ENCODE measurements at places on chromosomes 2 and 18. TPM values are rescaled to one million over a fixed set of nuclear protein-coding genes. Genes with fewer than 3 reads are reported as not detected.

DNA sequence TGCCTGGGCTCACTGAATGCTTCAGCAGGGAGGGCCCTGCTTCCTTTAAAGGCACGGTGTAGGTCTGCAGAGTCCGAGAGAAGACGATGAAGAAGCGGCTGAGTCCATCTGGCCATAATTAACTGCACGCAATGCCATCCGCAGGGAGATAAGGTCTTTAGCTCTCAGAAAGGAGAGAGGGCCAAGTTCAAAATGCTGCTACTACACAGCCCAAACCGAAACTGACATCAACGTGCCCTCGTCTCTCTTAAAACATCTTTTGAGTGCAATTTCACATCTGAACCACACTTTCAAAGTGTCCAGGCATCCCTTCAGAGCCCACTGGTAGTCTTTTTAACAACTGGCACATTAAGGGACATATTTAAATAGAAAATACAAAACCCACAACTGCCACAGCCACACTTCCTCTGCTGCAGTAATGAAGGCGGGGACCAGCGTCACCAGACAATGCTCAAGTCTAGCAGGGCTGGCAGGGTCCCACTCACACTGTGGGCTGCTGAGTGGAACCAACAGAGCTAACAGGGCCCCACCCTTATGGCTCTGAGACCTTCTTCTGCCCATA lies 35.8 kb downstream of the ST3GAL5 start:
- H3K36me3 ChIP-seq: no peaks in the 10 kb centered on the region
- no peak overlapping the region for H3K27ac ChIP-seq

- H3K27me3 ChIP-seq: no peaks in the 10 kb centered on the region
- no peaks in the 10 kb centered on the region for H3K4me1 ChIP-seq
- no peaks in the 10 kb centered on the region for H3K36me3 ChIP-seq
Measured at GRCh38 chr2:230927711-230928341, 2.8 kb upstream of the GPR55 start.

- no peaks in the 10 kb centered on the region for H3K36me3 ChIP-seq
- H3K4me1 ChIP-seq: no peaks in the 10 kb centered on the region
- H3K27me3 ChIP-seq: no peaks in the 10 kb centered on the region
- no peak overlapping the region for H3K4me3 ChIP-seq
- no peak overlapping the region for H3K27ac ChIP-seq
Measured at GRCh38 chr2:119943058-119943457, 69.8 kb upstream of the EPB41L5 start.

DNA sequence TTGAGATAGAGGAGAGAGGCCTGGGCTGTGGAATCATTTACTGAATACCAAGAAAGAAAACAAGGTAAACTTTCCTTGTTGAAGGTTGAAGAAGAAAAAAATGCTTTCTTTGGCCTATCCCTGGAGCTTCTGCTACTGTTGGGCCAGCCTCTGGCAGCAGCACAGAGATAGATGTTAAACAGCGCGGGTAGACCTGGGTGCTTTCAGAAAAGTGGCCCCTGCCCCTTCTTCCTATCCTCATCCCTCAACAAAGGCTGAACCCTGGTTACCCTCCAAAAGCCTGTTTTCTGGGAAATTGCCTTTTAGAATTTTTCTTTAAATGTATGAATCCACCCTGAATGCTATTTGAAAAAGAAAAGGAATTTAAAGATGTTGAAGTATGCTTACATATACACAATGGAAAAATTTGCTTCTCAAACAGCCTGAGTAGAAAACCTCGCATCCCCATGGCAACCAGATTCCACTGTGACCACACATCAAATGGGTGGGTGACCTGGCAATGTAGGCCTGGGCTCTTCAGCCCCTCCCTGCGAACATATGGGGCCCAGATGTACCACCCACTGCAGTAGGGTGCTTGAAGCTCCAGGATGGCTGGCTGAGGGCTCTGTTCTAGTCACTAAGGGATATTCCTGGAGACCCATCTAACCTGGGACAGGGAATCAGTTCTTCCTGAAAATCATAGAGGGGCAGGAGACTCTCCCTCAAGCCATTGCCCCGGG lies 23.4 kb upstream of the CHRNA1 start:
- no peak for DNase-seq
- no peak overlapping the region for H3K4me3 ChIP-seq
- peaks cover 14% of the 10 kb centered on the region for H3K4me1 ChIP-seq
- no peaks in the 10 kb centered on the region for H3K36me3 ChIP-seq
- no peaks in the 10 kb centered on the region for H3K27me3 ChIP-seq
- H3K27ac ChIP-seq: no peak overlapping the region

DNA sequence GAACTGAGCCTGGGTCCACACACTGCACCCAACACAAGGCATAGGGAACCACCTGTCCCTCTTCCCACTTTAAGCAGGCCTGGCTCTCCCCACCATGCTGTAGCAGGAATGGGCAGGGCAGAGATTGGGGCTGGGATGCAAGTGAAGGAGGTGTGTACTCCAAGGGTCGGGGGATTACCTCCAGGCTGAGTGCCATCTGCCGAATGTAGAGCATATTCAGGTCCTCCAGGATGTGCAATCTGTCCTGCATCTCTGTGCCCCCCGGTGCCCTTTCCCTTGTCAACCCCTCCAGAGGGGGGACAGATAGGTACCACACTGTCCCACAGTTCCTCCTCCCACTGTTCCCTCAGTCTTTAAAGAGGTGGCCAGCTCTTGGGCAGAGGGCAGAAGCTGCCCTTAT lies 2.4 kb downstream of the RTKN start:
- peak overlapping the region; percentile 69 for H3K4me3 ChIP-seq
- peak overlapping the region; percentile 99 for H3K27ac ChIP-seq
- no peaks in the 10 kb centered on the region for H3K36me3 ChIP-seq
- H3K27me3 ChIP-seq: no peaks in the 10 kb centered on the region
- no peak for DNase-seq

GRCh38 chr2:105882920-105883435 lies 138.3 kb downstream of the NCK2 start:
- no peak overlapping the region for H3K27ac ChIP-seq
- no peaks in the 10 kb centered on the region for H3K4me1 ChIP-seq
- DNase-seq: no peak
- no peak overlapping the region for H3K4me3 ChIP-seq
- H3K27me3 ChIP-seq: no peaks in the 10 kb centered on the region

GRCh38 chr18:25805323-25805722 lies 285.1 kb downstream of the SS18 start:
- H3K27me3 ChIP-seq: 0 out of 2 replicates have a peak, but pooled peaks cover 9% of the 10 kb centered on the region
- no peak overlapping the region for H3K4me3 ChIP-seq
- no peak overlapping the region for H3K27ac ChIP-seq
- H3K4me1 ChIP-seq: no peaks in the 10 kb centered on the region
- DNase-seq: no peak

DNA sequence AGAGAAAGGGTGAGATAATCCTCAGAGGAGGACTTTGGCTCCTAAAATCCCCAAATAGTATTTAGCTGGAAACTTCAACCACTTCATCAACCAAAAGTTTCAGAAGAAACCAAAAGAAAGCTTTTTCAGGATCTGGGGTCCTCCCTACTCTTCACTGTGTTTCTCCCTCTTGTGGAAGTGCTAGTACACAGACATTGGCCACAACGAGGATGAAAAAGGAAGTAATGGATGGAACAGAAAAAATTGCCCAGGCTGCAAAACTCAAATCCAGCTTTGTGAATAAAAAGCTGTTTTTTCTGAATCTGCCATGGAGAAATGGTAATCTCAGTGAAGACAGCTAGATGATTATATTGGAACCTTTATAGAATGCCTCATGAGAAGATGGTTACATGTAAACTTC lies 4.0 kb downstream of the PID1 start:
- H3K4me1 ChIP-seq: no peaks in the 10 kb centered on the region
- DNase-seq: no peak
- H3K27me3 ChIP-seq: no peaks in the 10 kb centered on the region
- no peak overlapping the region for H3K4me3 ChIP-seq

DNA sequence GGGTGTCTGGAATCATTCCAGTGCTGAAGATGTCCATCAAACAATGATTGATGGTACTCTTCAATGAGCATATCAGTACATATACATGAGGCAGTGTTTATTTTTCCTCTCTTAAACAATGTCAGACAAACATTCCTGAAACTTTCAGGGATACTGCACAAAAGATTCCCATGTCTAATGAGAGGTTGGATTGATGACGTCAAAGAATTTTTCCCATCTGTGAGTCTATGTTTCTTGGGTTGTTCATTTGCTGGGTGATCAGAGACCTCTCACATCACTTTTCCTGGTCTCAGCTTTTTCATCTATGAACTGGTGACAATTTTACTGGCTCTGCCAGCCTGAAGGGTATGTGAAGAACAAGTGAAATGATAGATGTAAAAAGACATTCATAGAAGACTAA lies 325.5 kb downstream of the EN1 start:
- no peaks in the 10 kb centered on the region for H3K27me3 ChIP-seq
- no peak for DNase-seq
- no peak overlapping the region for H3K27ac ChIP-seq
- no peaks in the 10 kb centered on the region for H3K36me3 ChIP-seq
- no peaks in the 10 kb centered on the region for H3K4me1 ChIP-seq

DNA sequence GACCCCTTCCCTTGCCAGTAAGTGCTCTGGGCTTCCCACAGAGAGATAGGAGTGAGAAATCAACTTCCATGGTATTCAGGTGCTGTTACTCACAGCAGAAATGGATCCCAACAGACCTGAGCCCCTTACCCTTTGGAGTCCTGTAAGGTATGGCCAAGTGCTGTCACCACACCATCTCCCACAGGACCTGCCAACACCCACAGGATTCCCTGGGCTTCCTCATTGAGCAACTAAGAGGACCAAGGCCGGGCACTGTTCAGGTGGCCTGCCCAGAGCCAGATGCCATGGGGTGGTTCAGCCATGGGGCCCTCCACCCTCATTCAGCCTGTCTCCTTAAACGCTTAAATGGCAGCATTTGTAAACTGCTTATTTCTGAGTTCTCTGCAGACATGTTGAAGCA lies 166.2 kb downstream of the TRIM43 start:
- H3K27me3 ChIP-seq: no peaks in the 10 kb centered on the region
- no peaks in the 10 kb centered on the region for H3K36me3 ChIP-seq
- H3K4me1 ChIP-seq: peaks cover 8% of the 10 kb centered on the region

- no peaks in the 10 kb centered on the region for H3K36me3 ChIP-seq
- H3K27ac ChIP-seq: no peak overlapping the region
- no peak overlapping the region for H3K4me3 ChIP-seq
- no peaks in the 10 kb centered on the region for H3K4me1 ChIP-seq
- 0 out of 2 replicates have a peak, but pooled peaks cover 4% of the 10 kb centered on the region for H3K27me3 ChIP-seq
Measured at GRCh38 chr2:235161565-235161964, 209.7 kb downstream of the SH3BP4 start.

- H3K27ac ChIP-seq: no peak overlapping the region
- no peak for DNase-seq
- no peaks in the 10 kb centered on the region for H3K4me1 ChIP-seq
- no peaks in the 10 kb centered on the region for H3K27me3 ChIP-seq
Measured at GRCh38 chr2:105800036-105800713, 55.5 kb downstream of the NCK2 start.

GRCh38 chr2:217108086-217108485 lies 248.2 kb upstream of the TNP1 start:
- DNase-seq: no peak
- H3K4me1 ChIP-seq: peaks cover 14% of the 10 kb centered on the region
- H3K27me3 ChIP-seq: no peaks in the 10 kb centered on the region
- no peak overlapping the region for H3K4me3 ChIP-seq
- no peaks in the 10 kb centered on the region for H3K36me3 ChIP-seq

DNA sequence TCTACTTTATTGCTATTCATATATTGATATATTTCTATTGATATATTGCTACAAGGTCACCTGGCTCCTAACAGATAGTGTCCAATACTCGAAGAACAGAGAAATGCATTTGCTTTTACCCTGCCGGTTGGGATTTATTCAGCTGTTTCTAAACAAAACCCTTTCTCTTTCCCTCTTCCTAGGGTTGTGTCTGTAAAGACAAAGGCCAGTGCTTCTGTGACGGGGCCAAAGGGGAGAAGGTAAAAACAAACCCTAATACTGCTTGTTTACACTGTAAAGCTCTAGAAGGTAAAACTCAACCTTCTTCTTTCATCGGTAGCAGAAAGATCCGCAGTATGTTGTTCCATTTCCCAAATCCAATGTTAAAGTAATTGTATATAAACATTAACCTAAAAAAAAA lies 73.4 kb downstream of the COL4A3 start:
- DNase-seq: no peak
- H3K4me1 ChIP-seq: no peaks in the 10 kb centered on the region
- H3K36me3 ChIP-seq: no peaks in the 10 kb centered on the region
- H3K27ac ChIP-seq: no peak overlapping the region
- no peak overlapping the region for H3K4me3 ChIP-seq

GRCh38 chr2:204504594-204504993 lies 40.7 kb upstream of the PARD3B start:
- no peak overlapping the region for H3K27ac ChIP-seq
- no peak overlapping the region for H3K4me3 ChIP-seq
- no peaks in the 10 kb centered on the region for H3K4me1 ChIP-seq

GRCh38 chr18:32815881-32816280 lies 43.1 kb upstream of the KLHL14 start:
- no peak overlapping the region for H3K27ac ChIP-seq
- no peaks in the 10 kb centered on the region for H3K36me3 ChIP-seq
- H3K27me3 ChIP-seq: no peaks in the 10 kb centered on the region
- DNase-seq: no peak

DNA sequence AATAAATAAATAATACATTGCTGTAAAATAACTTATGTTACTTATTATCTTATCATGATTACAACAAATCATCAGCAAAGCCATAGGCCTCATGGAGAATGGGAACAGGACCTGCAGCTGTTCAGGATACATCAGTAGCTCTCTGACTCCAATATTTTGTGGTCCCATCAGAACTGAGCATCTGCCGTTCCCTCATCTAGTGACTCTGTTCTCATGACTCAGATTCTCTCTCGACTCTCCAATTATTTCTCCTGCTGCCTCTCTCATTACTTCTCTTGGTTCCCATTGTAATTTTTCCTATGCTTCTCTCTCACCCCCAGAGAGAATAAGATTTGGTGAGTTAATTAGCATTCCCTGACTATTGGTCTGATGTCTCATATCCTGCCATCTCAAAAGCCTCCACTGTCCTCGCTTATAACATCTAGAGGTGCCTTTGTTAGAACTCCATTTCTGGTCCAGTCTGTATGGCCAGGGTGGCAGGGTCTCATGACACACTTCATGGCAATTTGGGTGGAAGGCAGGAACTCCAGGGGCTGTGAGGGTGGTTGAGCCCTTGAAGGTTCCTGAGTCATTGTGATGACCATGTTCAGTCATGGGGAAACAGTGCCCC lies 78.0 kb upstream of the TANC1 start:
- DNase-seq: no peak
- H3K4me3 ChIP-seq: no peak overlapping the region
- no peaks in the 10 kb centered on the region for H3K36me3 ChIP-seq
- H3K4me1 ChIP-seq: peaks cover 13% of the 10 kb centered on the region
- H3K27ac ChIP-seq: no peak overlapping the region

DNA sequence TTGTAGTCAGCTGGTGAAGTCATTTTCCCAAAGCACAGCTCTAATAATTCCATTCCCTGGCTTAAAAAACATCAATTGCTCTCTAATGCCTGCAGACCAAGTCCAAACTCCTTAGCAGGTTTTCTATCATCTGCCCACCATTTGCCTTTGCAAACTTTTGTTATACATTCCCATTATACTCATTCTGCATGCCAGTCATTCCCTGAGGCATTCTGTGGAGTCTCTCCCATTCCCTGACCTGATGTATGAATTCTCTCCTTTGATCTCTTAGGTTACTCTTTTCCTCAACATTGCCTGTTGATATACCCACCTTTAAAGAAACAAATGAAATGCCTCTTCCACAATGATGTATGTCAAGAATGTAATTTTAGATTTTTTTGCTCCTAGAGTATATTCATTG lies 852.0 kb upstream of the FSHR start:
- DNase-seq: no peak
- H3K27me3 ChIP-seq: no peaks in the 10 kb centered on the region
- no peak overlapping the region for H3K4me3 ChIP-seq
- no peaks in the 10 kb centered on the region for H3K4me1 ChIP-seq
- no peaks in the 10 kb centered on the region for H3K36me3 ChIP-seq
- no peak overlapping the region for H3K27ac ChIP-seq

Gene ANKRD44
- 2.7 TPM for total RNA-seq

Gene CYRIA
- 0.44 TPM for total RNA-seq

Gene FAM228A
- total RNA-seq: not detected

Gene GPAT2
- total RNA-seq: 54.2 TPM

Gene FBXO11
- 60.2 TPM for total RNA-seq

Gene ARHGAP15
- 0.42 TPM for total RNA-seq

Gene SLC5A7
- not detected for total RNA-seq
